Adrenal gland (tissue), 19 donors: ENCODE measurements at places on chromosomes 11 and 22. TPM values are rescaled to one million over a fixed set of nuclear protein-coding genes. Genes with fewer than 3 reads are reported as not detected.

GRCh38 chr11:131365329-131365930 lies 5.0 kb upstream of the NTM start:
- no peak overlapping the region for H3K27ac ChIP-seq
- no peak for DNase-seq
- H3K36me3 ChIP-seq, result no peaks in the 10 kb centered on the region
- H3K4me1 ChIP-seq, result no peaks in the 10 kb centered on the region

DNA sequence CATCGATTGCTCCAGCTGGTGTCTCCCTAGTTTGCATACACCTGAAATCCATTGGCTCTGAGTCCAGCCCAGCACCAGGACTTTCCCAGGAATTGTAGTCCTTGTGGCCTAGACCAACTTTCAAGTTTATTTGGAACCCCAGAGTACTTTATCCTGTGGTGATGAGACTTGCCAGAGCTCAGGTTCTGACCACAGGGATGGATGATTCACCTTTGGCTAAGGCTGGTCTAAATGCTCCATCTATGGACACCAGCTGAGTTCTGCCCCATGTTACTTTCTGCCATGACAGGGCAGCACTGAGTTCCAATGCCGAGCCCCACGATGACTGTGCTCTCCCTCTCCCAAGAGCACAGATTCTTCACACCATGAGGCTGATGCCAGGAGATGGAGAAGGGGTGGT lies 17.3 kb upstream of the INSC start:
- no peaks in the 10 kb centered on the region for H3K36me3 ChIP-seq
- H3K27ac ChIP-seq, result no peak overlapping the region
- no peaks in the 10 kb centered on the region for H3K4me1 ChIP-seq
- no peak overlapping the region for H3K4me3 ChIP-seq

DNA sequence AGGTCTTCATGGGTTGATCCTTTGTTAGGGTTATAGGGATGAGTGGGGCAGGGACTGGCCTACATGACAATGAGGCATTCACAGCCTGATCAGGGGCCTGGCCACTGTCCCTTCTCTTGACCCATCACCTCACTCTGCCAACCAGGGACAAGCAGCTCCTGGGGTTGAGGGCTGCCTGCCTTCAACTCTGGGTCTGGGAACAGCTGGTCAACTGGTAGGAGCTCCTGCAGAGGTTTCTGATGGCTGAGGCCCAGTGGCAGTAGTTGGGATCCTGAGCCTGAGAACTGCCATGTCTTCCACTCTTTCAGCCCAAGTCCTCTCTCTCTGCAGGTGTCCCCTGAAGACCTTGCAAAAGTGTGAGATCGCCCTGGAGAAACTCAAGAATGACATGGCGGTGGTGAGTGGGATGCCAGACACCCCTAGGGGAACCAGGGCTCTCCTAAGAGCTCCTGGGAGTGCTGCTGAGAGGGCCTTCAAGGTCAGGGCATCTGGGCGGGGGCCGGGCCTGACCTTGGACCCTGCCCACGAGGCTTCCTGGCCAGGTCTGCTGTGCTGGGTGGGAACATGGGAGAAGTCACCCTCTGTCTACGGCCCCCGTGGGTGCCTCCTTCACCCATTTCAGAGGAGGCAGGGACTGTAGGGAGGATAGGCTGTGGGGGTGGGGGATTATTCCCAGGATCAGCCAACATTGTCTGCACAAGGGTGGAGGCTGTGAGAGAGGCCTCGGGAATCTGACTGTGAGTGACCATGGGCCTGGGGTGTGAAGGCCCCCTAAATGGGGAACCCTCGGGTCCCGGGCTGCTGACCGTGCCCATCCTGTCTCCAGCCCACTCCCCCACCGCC lies 76.8 kb downstream of the MED15 start:
- no peaks in the 10 kb centered on the region for H3K27me3 ChIP-seq
- no peak overlapping the region for H3K4me3 ChIP-seq
- DNase-seq, result no peak
- no peaks in the 10 kb centered on the region for H3K4me1 ChIP-seq

BRSK2 gene
- 1.00 TPM for total RNA-seq

GRCh38 chr11:69891421-69892236 lies 72.4 kb upstream of the FGF3 start:
- H3K4me3 ChIP-seq, result no peak overlapping the region
- no peaks in the 10 kb centered on the region for H3K27me3 ChIP-seq

- H3K4me3 ChIP-seq, result no peak overlapping the region
- H3K27me3 ChIP-seq, result no peaks in the 10 kb centered on the region
- peaks cover 45% of the 10 kb centered on the region for H3K4me1 ChIP-seq
- H3K27ac ChIP-seq, result no peak overlapping the region
- H3K36me3 ChIP-seq, result no peaks in the 10 kb centered on the region
Observed at GRCh38 chr11:117857734-117858414, 18.6 kb downstream of the FXYD6 start.

DNA sequence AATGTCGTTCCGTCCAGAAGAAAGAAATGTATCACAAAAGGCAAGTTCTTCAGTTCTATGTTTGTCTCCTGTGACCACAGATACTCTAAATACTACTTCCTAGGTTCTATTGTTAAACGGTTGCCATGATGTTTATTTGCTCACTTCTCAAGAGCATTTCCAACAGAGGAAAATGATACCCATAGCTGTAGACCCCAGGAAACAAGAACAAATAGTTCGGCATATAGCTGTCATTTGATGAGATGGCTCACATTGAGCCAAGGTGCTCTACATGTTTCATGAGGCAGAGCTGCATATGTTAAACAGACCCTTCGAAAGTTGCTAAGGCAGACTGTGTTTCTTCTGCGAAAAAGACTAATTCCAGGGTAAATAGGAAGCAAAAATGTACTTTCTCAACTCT lies 15.4 kb upstream of the ANGPTL5 start:
- no peaks in the 10 kb centered on the region for H3K36me3 ChIP-seq
- no peak overlapping the region for H3K4me3 ChIP-seq
- no peak overlapping the region for H3K27ac ChIP-seq
- no peak for DNase-seq
- no peaks in the 10 kb centered on the region for H3K27me3 ChIP-seq

DNA sequence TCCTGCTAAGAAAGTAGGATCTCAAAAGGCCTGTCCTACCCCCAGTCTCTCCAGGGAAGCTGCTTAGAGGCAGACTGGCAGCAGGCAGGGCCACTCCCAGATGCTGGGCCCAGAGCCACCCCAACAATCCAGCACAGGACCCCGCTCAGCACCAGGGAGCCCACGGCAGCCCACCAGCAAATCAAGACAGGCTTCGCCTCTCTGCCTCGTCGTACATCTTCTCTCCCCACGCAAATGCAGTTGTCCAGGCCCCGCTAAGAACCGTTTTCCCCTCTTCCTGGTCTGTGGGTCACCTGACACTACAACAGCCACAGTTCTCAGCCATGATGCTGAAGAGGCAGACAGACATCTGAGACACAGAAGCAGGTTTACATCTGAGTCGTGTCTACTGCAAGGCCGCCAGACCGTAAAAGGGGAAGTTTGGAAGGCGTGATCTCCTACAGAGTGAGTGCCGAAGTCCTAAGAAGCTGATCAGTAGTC lies 51.1 kb downstream of the IGSF9B start:
- no peaks in the 10 kb centered on the region for H3K36me3 ChIP-seq
- DNase-seq, result no peak
- H3K27me3 ChIP-seq, result no peaks in the 10 kb centered on the region
- H3K27ac ChIP-seq, result no peak overlapping the region

- no peaks in the 10 kb centered on the region for H3K4me1 ChIP-seq
- no peak overlapping the region for H3K27ac ChIP-seq
- no peak overlapping the region for H3K4me3 ChIP-seq
- no peaks in the 10 kb centered on the region for H3K27me3 ChIP-seq
Observed at GRCh38 chr11:80990885-80991284, 1550.1 kb upstream of the TENM4 start.

GRCh38 chr22:36204632-36205015 lies 3.0 kb upstream of the APOL4 start:
- H3K4me1 ChIP-seq, result no peaks in the 10 kb centered on the region
- H3K36me3 ChIP-seq, result no peaks in the 10 kb centered on the region
- no peak overlapping the region for H3K27ac ChIP-seq
- no peaks in the 10 kb centered on the region for H3K27me3 ChIP-seq

GRCh38 chr22:31691408-31691807 lies 29.4 kb upstream of the PISD start:
- no peak overlapping the region for H3K27ac ChIP-seq
- H3K36me3 ChIP-seq, result peaks cover 54% of the 10 kb centered on the region
- DNase-seq, result no peak
- no peaks in the 10 kb centered on the region for H3K4me1 ChIP-seq
- H3K4me3 ChIP-seq, result no peak overlapping the region
- H3K27me3 ChIP-seq, result no peaks in the 10 kb centered on the region

- no peaks in the 10 kb centered on the region for H3K36me3 ChIP-seq
- DNase-seq, result no peak
- no peak overlapping the region for H3K4me3 ChIP-seq
- H3K27ac ChIP-seq, result no peak overlapping the region
Observed at GRCh38 chr11:88114486-88115045, 60.7 kb downstream of the RAB38 start.

DNA sequence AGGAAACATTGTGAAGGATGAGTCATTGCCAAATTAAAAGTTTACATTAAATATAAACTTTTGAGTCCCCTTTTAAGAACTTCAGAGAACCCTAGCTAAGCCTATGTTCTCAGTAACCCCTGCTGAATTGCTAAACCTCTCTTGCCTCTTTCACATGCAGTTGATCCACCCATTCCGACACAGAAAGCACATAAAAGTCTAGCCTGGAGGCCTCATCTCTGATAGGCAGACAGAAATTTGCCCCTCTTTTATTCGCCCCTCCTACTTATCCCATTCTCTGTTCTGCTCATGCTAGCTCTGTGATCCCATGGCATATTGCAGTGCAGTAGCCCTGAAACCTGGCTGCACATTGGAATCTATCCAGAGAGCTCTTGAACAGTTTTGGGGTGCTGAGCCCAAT lies 58.2 kb upstream of the PDE3B start:
- no peaks in the 10 kb centered on the region for H3K36me3 ChIP-seq
- no peaks in the 10 kb centered on the region for H3K4me1 ChIP-seq
- H3K27ac ChIP-seq, result no peak overlapping the region

MS4A4E gene
- 3.0 TPM for total RNA-seq

DNA sequence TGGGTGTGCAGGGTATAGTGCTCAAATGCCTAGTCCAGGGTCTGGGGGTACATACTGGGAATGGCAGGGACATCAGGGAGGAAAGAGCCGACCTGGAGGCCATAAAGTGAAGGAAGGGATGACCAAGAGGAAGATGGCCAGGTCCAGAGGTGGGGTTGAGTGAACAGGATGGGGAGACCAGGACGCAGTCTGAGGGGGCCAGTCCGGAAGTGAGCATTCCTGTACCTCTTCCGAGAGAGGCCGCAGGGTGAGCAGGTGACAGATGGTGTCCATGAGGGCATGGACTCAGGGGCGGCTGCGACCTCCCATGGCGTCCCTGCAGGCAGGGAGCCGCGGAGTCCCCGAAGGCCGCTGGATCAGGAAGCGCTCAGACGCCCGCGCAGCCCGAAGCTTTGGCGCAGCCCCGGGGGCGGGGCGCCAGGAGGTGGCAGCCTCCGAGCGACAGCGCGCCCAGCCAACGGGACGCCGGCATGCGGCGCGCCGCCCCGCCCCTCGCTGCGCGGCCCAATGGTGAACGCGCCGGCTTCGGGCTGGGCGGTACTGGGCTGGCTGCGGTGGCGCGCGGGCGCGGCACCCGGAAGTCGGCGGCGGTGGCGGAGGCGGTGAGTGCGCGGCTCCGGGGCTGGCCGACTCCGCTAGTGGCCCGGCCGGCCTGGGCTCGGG lies at the start of gene TANGO2:
Gene TANGO2, plus strand, starts transcription at position 578 of the 663 bp plus-strand sequence. CDS start 15,689 bp downstream, outside the sequence.
- H3K27me3 ChIP-seq, result no peaks in the 10 kb centered on the region
- H3K36me3 ChIP-seq, result no peaks in the 10 kb centered on the region
- H3K27ac ChIP-seq, result peak within 1 kb of the TSS; percentile 60
- H3K4me1 ChIP-seq, result peaks cover 22% of the 10 kb centered on the region

DNA sequence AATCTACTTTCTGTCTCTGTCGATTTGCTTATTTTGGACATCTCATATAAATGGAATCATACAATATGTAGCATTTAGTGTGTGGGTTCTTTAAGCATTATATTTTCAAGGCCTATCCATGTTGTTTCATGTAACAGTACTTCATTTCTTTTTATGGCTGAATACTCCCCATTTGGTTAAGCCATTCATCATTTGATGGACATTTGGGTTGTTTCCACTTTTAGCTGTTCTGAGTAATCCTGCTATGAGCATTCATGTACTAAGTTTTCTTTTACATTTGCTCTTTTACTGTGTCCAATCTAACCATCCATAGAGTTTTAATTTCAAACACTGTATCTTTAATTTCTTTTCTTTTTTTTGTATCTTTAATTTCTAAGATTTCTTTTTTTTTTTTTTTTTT lies 55.6 kb upstream of the SPTBN2 start:
- peaks cover 13% of the 10 kb centered on the region for H3K4me1 ChIP-seq
- H3K27ac ChIP-seq, result no peak overlapping the region
- DNase-seq, result no peak
- no peaks in the 10 kb centered on the region for H3K27me3 ChIP-seq
- H3K4me3 ChIP-seq, result no peak overlapping the region
- no peaks in the 10 kb centered on the region for H3K36me3 ChIP-seq

FAM180B gene
- total RNA-seq, result 0.38 TPM

STT3A gene
- total RNA-seq, result 127 TPM

GRM5 gene
- total RNA-seq, result 0.28 TPM

DNA sequence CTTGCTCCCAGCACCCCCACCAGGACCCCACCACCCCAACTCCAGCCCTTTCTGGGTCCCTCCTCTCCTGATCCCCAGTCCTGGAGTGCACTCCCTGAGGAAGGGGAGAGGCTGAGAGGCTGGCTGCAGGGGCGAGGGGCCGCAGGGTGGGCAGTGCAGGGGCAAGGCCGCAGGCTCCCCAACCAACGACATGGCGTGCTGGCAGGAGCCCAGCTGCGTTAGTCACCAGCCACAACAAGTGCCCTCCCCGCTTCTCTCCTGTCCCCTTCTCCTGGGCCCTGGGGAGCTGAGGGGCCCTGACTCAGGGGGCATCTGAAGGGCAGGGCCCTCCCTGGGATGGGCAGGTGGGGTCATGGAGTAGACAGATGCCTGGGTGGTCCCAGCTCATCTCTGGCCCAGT lies 2.3 kb downstream of the CABP7 start:
- peaks cover 22% of the 10 kb centered on the region for H3K27me3 ChIP-seq
- peaks cover 7% of the 10 kb centered on the region for H3K4me1 ChIP-seq
- no peak overlapping the region for H3K4me3 ChIP-seq
- peak; percentile 65 for DNase-seq
- no peak overlapping the region for H3K27ac ChIP-seq
- H3K36me3 ChIP-seq, result no peaks in the 10 kb centered on the region

DNA sequence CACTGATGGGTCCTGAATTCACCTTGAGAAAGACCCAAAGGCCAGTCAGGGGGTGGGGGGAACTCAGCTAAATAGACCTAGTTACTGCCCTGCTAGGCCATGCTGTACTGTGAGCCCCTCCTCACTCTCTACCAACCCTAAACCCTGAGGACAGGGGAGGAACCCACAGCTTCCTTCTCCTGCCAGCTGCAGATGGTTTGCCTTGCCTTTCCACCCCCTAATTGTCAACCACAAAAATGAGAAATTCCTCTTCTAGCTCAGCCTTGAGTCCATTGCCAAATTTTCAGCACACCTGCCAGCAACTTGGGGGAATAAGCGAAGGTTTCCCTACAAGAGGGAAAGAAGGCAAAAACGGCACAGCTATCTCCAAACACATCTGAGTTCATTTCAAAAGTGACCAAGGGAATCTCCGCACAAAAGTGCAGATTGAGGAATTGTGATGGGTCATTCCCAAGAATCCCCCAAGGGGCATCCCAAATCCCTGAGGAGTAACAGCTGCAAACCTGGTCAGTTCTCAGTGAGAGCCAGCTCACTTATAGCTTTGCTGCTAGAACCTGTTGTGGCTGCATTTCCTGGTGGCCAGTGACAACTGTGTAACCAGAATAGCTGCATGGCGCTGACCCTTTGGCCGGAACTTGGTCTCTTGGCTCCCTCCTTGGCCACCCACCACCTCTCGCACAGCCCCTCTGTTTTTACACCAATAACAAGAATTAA lies 2.4 kb upstream of the TTC36 start:
- peaks cover 38% of the 10 kb centered on the region for H3K36me3 ChIP-seq
- no peaks in the 10 kb centered on the region for H3K27me3 ChIP-seq
- H3K4me3 ChIP-seq, result no peak overlapping the region
- peaks cover 8% of the 10 kb centered on the region for H3K4me1 ChIP-seq
- H3K27ac ChIP-seq, result no peak overlapping the region
- DNase-seq, result no peak
